Suprapubic skin (tissue), 4 donors: ENCODE measurements at places on chromosomes 4 and X. TPM values are rescaled to one million over a fixed set of nuclear protein-coding genes. Genes with fewer than 3 reads are reported as not detected.

GRCh38 chr4:140117947-140118346, 36.0 kb downstream of the MAML3 start:
- no peaks in the 10 kb centered on the region for H3K4me1 ChIP-seq
- no peaks in the 10 kb centered on the region for H3K27me3 ChIP-seq
- no peak for DNase-seq
- no peaks in the 10 kb centered on the region for H3K36me3 ChIP-seq
- H3K27ac ChIP-seq = no peak overlapping the region

DNA sequence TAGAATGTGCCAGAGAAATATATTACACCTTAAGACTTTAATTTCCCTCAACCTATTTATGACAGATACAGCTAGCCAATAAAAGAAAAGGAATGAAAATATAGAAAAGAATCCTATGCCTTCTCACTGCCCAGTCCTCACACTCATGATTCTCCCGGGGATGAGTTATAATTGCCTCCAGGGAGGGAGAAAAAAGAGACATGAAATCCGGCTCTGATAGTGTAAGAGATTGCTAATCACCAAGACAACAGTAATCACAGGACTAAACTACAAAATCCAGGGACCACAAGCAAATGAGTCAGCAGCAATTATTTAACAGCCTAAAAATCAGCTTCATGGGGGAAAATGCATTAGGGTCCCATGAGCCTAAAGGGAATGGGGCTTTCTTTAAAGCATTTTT, 95.9 kb upstream of the DUSP21 start:
- no peaks in the 10 kb centered on the region for H3K36me3 ChIP-seq
- H3K4me1 ChIP-seq = no peaks in the 10 kb centered on the region
- H3K4me3 ChIP-seq = no peak overlapping the region
- no peak overlapping the region for H3K27ac ChIP-seq

GRCh38 chrX:129230850-129231512, 292.3 kb downstream of the SMARCA1 start:
- no peaks in the 10 kb centered on the region for H3K36me3 ChIP-seq
- no peak for DNase-seq
- H3K4me1 ChIP-seq = no peaks in the 10 kb centered on the region
- no peaks in the 10 kb centered on the region for H3K27me3 ChIP-seq

GRCh38 chr4:155099231-155099630, 109.2 kb upstream of the NPY2R start:
- no peaks in the 10 kb centered on the region for H3K36me3 ChIP-seq
- DNase-seq = no peak
- no peak overlapping the region for H3K27ac ChIP-seq
- no peak overlapping the region for H3K4me3 ChIP-seq
- H3K27me3 ChIP-seq = no peaks in the 10 kb centered on the region

- H3K36me3 ChIP-seq = no peaks in the 10 kb centered on the region
- no peak for DNase-seq
Observed at GRCh38 chr4:159297091-159297490, 194.2 kb downstream of the RAPGEF2 start.

- peaks cover 7% of the 10 kb centered on the region for H3K4me1 ChIP-seq
- H3K27ac ChIP-seq = peak overlapping the region; percentile 69
- H3K36me3 ChIP-seq = no peaks in the 10 kb centered on the region
- no peak for DNase-seq
Observed at GRCh38 chr4:38634047-38634759, 29.8 kb upstream of the KLF3 start.

DNA sequence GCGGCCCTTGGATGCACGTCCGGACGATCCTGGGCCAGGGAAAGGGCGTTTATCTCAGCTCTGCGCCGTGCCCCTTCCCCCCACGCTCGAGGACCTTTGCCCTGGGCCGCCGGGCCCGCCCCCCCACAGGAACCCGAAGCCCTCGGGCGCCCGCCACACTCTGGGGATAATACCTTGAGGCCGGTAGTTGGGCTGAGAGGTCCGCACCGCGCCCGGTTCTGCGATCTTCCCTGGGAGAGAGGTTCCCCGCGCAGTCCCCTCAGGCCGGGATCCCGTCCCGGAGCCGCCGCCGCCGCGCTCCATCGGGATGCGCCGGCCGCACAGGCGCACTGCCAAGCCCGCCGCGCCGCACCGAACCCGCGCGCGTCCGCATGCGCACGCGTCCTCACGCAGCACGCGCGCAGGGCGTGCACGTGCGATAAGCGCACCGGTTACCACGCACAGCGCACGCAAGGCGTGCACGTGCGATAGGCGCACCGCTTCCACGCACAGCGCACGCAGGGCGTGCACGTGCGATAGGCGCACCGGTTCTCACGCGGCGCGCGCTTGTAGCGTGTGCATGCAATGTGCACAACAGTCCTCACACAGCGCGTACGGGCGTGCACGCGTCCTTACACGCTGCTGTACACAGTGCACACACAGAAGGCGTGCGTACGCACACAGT, at the start of gene MAP7D2:
TSS of gene MAP7D2 (minus strand) at position 331 of the 664 bp plus-strand sequence. CDS start at position 303, 28 bp downstream.
- no peaks in the 10 kb centered on the region for H3K36me3 ChIP-seq
- DNase-seq = no peak
- no peak within 1 kb of the TSS for H3K27ac ChIP-seq
- peaks cover 11% of the 10 kb centered on the region for H3K4me1 ChIP-seq
- H3K27me3 ChIP-seq = peaks cover 16% of the 10 kb centered on the region

DNA sequence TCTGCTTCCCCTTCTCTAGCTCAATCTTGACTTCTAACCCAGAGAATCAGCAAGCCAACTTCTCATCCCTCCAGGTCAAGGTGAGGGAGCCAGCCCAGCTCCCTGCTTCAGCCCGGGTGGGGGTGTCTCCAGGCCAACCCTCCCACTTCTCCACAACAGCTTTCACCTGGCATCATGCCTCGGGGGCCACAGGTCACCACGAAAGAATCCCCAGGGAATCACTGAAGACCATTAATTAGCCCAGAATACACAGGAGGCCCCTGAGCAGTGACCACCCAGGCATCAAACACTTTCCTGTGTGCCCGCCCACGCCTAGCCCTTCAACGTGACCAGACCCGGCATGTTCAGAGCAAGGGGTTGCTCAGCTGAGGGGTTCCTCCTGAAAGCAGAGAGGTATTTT, 646.7 kb downstream of the BCOR start:
- no peak overlapping the region for H3K4me3 ChIP-seq
- H3K27ac ChIP-seq = no peak overlapping the region
- no peaks in the 10 kb centered on the region for H3K27me3 ChIP-seq
- H3K4me1 ChIP-seq = no peaks in the 10 kb centered on the region

Gene MID1IP1
- 57.1 TPM for total RNA-seq

Gene CENPVL2
- not detected for total RNA-seq

Gene TMEM47
- total RNA-seq = 12.7 TPM

Gene TRAM1L1
- total RNA-seq = 4.0 TPM
